M059J (cell line): ENCODE measurements at places on chromosomes 6 and 20. TPM values are rescaled to one million over a fixed set of nuclear protein-coding genes. Genes with fewer than 3 reads are reported as not detected.

ZSCAN16 gene
- total RNA-seq, result 1.9 and 7.8 TPM in 2 replicates

FKBP1C gene
- total RNA-seq, result 1.1 and 1.8 TPM in 2 replicates

CST5 gene
- total RNA-seq, result not detected in 2 replicates

TRAPPC3L gene
- total RNA-seq, result 0.27 TPM in 1 of 2 replicates, not detected in the other
